Large intestine (tissue), 12 donors: ENCODE measurements at places on chromosomes 4 and X.

DNA sequence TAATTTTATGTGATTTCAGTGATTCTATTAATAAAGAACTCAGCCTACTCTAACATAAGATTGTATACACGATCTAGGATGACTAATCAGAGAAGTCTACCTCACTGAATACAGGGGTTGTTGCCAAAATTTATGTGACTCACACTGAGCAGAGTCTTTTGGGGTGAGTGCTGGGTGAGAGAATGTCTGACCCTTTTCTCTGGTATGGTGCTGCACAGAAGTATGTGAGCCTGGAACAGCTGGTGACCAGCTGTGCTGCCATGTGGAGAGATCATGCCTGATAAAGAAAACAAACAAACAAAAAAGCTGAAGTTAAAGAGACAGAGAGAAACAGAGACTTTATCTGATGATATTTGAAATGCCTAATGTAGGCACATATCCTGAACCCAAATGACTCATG, 618.1 kb upstream of the GRIA3 start:
- DNase-seq: no peak

DNA sequence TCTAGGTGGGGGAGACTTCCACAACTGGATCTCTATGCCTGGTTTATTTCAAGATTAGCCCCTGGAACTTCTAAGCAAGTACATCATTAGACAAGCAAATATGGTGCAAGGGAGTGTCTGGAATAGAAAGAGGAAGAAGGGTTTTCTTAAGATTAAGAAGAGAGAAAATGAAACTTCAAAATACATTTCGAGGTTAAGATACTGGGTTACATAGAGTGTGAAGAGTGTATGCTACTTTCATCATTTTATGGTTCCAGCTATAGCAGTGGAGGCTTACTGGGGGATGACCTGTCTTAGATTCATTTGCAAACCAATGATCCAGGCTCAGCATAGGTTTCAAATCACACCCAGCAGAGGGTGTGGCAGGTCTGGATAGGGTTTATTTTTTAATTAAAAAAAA, 144.4 kb upstream of the GATB start:
- DNase-seq: no peak

GRCh38 chr4:76277667-76278066, 26.1 kb downstream of the FAM47E start:
- DNase-seq: no peak

- no peak for DNase-seq
Observed at GRCh38 chr4:123593655-123594054, 197.1 kb downstream of the SPRY1 start.

- no peak for DNase-seq
Observed at GRCh38 chrX:124524852-124525251, 178.5 kb downstream of the SH2D1A start.

DNA sequence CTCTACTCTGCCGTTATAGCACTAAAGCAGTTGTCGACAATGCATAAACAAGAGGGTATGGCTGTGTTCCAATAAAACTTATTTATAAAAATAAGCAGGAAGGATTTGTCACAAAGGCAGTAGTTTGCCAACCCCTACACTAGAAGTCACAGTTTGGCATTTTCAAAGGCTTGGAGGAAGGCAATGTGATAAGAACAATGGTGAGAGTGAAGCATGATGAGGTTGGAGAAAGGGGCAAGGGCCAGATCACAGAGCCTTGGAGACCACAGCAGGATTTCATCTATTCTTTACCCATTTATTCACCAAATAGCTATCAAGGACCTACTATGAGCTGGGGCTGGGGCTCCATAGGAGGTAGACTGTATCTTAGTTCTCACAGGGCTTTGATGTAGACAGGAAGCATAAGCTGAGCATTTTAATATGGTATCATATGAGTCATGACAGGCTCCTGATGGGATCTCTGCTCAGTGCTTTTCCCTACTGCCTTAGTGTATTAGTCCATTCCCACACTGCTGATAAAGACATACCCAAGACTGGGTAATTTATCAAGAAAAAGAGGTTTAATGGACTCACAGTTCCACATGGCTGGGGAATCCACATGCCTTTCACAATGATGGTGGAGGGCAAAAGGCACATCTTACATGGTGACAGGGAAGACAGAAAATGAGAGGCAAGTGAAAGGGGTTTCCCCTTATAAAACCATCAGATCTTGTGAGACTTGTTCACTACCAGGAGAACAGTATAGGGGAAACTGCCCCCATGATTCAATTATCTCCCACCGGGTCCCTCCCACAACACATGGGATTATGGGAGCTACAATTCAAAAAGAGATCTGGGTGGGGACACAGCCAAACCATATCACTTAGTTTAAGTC, 58.9 kb downstream of the PPM1K start:
- DNase-seq: no peak

DNA sequence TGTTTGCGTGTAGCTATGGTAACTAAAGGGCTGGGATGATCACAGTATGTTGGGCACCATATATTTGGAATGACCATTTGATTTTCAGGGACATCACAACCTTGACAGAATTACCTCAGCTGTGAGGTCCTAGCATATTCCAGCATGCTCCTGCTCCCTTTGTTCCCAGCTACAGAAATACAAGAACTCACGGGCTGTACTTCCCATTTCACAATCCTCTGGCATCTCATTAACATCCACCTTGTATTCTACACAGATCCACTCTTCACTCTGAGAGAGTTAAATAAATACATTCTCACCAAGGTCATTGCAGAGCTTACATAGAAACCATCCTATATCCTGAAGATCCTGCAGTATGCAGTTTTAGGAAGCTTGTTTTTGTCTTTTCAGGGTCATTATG, 169.7 kb downstream of the FRMPD4 start:
- no peak for DNase-seq
